ENCODE measurements at places on chromosomes 12 and 14.

DNA sequence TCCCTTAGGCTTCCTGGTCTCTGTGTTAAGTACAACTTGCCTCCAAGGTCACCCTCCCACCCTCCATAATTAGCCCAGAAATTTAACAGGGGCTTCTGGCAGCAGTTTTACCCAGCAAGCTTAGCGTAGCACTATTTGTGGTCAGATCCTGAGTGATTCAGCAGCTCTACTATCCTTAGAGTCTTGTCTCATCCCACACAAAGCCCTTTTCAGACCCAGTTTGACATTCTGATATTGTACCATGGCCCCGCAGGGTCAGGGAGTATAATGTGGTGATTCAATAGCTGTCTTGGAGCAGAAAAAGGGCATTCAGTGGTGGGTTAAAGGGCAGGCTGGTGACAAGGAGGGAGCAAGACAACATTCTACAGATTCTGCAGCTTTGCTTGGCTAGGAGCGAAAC is 153.8 kb upstream of the DDHD1 start:
- DNase-seq: no peak

DNA sequence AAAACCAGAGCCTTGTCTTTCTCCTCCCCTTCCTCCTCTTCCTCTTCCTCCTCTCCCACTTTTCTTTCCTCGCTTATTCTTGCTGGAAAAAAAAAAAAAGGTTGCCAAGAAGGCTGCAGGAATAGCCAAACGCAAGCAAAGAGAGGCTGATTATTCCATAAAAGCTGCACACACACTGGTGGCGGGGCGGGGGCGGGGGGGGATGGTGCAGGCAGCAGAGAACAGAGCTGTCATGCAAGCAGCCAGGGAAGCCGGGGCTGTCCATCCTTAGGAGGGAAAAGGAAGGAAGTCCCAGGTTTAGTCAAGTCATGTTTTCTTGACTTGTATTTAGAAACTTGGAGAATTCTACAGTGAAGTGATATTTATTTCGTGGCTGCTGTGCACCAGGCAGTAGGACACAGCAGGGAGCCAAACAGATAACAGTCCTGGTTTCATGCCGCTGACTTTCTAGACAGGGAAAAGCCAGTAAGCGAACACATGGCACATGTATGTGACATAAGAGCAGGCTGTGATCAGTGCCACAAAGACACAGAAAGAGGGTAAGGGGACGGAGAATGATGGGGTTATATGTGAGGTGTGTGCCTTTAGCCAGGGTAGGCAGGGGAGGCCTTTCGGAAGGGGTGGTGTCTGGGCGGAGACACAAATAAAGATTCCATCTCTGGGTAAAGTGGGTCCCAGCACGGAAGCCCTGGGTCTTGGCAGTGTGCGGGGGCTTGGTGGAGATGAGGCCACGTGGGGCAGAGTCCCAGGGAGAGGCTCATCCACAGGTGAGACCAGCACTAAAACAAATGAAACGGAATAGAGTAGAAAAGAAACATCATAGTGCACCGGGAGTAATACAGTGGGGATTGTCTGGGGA is 56.6 kb upstream of the SCN8A start:
- DNase-seq: no peak

- DNase-seq: no peak
Observed at GRCh38 chr12:49340971-49341776, 4.2 kb upstream of the C1QL4 start.

GRCh38 chr12:51860986-51861385 is 12.5 kb upstream of the FIGNL2 start:
- no peak for DNase-seq

DNA sequence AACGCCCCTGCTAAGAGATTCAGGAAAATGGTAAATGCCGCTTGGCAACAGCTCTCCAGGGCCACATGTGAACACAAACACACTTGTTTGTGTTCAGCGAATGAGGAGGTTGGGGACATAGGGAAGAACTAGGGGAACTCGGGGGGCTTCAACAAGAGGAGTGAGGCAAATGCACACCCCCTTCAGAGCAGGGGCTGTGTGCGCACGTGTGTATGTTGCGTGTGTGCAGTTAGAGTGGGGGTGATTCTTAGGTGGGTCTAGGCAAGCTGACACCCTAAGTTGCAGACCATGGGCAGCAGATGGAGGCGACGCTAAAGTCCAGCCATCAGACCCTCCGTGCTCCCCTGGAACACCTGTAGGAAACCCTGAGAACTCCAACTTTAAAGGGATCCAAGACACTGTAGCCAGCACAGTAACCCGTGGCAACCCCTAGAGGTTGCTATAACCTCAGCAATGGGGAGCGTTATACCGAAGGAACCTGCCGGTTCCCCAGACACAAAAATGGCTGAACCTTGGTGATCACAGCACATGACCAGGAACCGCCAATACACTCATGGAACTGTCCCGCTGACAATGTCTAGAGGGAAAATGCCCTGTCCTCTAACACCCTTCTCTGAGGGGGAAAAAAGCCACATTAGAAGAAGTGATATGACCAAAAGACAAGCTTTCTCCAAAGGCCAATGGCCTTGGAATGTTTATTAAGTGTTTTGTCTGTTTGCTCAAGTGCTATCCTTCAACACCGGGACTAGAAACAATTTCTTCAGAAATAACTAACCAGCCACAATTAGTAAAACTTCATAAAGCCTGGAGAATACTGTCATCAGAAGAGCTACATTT is 86.5 kb upstream of the CEP83 start:
- DNase-seq: no peak

DNA sequence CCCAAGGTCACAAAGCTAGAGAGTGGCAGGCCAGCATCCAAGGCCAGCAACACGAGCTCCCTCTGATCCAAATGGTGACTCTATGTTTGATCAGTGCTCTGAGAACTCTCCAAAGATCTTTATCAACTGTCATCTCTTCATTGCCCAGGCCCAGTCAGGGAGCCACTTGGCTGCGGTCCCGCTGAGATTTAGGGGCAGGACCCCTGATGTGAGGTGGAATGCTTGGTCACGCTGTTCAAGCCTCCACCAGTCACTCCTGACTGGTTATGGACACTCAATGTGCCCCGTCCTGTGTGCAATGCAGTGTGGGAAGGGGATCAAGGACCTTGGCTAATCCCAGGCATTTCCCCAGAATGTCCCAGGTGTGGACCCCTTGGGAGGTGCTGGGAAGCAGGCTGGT is 19.8 kb upstream of the TCL1B start:
- no peak for DNase-seq

DNA sequence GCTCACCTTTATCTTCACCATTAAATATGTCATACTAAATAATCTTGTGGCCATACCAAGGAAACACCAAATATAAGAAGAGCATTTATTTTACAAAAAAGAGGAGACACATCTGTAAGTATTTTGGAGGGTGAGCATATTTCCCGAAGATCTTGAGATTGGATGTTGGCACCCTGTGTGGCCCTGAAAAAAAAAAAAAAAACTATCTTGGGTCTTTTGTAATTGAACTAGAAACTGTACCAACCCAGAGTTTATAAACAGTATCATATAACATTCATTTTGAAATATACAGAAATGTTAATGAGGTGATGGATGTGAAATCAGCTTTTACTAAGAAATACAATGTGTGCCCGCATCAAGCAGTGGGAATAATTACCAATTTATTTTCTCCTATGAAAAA is 104.0 kb upstream of the FRMD6 start:
- no peak for DNase-seq

DNA sequence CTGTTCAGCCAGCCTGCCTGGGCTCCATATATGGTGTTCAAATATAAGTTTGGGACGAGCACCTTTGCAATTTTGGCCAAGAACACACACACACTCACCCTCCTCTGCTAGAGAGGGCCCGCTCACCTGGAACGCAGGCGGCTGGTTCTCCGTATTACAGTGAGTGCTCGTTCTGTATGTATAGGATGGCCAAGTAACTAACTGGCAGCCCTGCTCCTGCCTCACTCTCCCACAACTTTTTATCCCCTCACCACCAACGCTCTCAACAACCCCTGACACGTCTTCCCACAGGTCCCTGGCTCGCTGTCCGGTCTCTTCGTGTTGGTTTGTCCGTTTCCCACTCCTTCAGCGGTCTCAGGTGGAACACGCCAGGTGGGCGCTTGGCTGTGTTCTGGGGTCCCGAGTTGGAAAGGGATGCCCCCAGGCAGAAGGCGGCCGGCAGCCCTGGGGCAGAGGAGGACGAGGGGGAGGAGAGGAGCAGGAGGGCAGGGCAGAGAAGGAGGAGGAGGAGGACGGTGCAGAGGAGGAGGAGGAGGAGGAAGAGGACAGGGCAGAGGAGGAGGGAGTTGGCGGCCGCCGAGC is 398 bp upstream of the MSRB3 start:
- no peak for DNase-seq

GRCh38 chr12:56676851-56677580 is 11.1 kb downstream of the PTGES3 start:
- DNase-seq: no peak

GRCh38 chr12:91890742-91891141 is 254.9 kb downstream of the BTG1 start:
- no peak for DNase-seq

Data from stimulated activated CD4-positive, alpha-beta T cell treated with anti-CD3 and anti-CD28 coated beads, Interleukin-15, amount 100 ng/mL, for 48 hours (primary cell).